Hair follicle dermal papilla cell (primary cell): ENCODE measurements at places on chromosomes 13 and 19. TPM values are rescaled to one million over a fixed set of nuclear protein-coding genes. Genes with fewer than 3 reads are reported as not detected.

The TMEM91 gene
- total RNA-seq, result 3.7 and 5.1 TPM in 2 replicates

The HS6ST3 gene
- not detected in 2 replicates for total RNA-seq

The ADPRHL1 gene
- total RNA-seq, result 1.1 and 2.3 TPM in 2 replicates

The SMAD9 gene
- total RNA-seq, result 2.8 and 3.1 TPM in 2 replicates

The NKPD1 gene
- total RNA-seq, result not detected in 2 replicates

The ZNF266 gene
- 13.1 and 14.1 TPM in 2 replicates for total RNA-seq

The CEACAM16 gene
- not detected in 2 replicates for total RNA-seq
